ENCODE measurements at places on chromosomes 2 and 18.

DNA sequence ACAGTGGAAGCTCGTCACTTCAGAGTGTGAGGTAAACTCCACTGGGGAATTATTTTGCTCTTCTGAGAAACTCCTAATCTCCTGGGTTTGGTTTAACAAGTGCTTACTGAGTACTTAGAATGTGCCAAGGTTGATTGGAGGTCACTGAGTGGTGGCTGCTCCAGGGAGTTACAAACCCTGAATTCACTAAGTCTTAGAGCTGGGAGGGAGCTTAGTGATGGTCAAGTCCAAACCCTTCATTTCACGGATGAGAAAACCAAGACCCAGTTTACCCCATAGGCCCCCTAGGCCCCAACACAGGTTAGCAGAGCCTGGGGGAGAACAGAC is 52.0 kb downstream of the SLC4A5 start:
- DNase-seq: no peak

DNA sequence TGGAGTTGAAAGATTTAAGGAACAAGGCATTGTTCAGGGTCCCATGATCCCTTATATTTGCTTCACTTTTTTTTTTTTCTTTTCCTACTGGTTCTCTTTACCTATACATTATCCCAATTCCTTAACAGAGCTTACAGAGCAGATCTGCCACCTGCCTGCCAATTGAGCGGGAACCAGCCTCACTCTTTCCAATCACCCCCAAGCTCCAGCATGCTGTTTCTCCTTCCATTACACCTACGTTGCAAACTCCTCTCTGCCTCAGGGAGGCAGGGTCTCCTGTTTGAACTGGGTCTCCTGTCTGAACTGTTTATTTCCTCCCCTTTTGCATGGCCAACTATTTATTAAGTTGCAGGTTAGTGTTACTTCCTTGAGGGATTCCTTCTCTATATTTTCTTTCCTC is 77.2 kb upstream of the SLC38A11 start:
- no peak for DNase-seq

GRCh38 chr18:3444954-3445353 is 5.0 kb upstream of the TGIF1 start:
- DNase-seq: no peak

GRCh38 chr2:9844576-9844975 is 1.3 kb downstream of the TAF1B start:
- no peak for DNase-seq

GRCh38 chr2:23209059-23209458 is 175.9 kb upstream of the KLHL29 start:
- DNase-seq: no peak

DNA sequence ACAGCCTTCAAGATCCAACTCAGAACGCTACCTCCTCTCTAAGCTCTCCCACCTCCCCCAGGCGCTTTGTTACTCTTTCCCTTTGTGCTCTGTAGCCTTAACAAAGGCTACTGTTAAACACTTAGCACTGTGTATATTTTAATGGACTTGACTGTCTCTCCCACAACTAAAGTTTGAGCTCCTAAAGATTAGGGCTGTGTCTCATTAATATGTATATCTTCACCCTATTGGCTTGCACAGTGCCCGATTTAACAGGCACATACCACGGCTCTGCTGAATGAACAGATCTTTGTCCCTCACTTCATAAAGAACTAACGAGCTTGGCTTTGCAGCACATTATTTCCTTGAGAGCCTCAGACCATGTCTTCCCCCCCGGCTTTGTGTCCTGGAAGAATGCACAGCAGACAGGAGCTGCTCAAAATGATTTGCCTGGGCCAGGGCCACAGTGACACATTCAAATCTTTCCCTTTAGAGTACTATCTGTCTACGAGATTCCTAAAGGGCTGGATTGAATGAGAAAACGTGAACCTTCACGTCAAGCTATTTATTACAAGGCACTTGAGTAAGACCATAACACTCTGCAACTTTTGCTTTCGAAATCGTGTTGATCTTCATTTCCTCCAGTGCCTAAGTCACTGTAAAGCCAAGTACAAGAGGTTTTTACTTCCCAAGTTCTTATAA is 22.1 kb downstream of the ABHD3 start:
- no peak for DNase-seq

- DNase-seq: no peak
Measured at GRCh38 chr2:85800586-85800985, 46.8 kb downstream of the ATOH8 start.

- DNase-seq: no peak
Measured at GRCh38 chr18:60358516-60358915, 14.1 kb downstream of the MC4R start.

DNA sequence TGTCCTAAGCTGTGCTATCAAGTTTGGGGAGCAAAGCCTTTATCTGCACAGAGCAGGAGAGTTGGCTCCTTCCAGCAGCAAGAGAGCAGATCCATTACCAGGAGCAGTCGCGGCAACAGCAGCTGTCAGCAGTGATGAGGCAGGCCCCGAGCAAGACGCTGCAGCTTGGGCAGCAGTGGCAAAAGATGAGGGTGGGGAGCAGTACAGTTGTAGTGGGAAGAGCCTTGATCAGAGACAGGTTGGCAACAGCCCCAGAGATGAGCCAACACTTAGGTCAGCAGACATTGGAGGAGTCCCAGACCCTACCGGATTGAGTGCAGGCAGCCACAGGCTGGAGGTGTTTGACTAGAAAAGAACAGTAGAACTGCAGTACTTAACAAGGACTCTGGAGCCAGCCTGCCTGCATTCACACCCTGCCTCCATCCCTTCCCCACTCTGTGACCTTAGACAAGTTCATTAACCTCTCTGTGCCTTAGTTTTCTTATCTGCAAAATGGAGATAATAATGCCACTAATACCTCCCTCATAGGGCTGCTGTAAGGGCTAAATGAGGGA is 117.1 kb upstream of the SERTAD2 start:
- DNase-seq: peak; percentile 43

- DNase-seq: no peak
Measured at GRCh38 chr2:132690664-132691303, 20.8 kb upstream of the LYPD1 start.

DNA sequence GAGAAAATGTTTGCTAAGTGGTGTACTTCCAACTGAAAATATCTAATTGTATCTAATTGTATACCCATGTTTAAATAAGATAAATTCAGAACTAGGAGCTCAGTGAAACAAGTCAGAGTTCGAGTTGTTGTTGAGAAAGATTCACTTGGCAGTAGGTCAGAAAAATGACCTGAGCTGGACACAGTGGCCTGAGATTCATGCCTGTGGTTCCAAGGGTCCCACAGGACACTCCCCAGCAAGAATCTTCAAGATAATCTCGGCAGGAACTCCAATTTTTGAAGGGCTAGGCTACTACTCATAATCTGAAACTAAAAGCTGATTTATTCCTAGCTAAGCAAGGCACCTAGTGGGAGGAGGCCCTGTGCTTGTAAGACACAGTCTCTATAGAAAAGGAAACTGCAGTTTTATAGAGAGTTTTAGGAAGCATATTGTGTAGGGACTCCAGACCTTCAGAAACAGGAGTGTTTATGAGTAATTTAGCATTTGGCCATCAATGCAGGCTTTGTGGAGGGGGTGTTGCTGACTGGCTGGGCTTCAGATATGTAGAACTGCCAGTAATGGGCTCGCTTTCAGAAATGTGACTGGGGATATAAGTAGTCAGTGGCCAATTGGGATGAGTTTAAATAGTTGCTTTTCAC is 43.2 kb downstream of the SP140 start:
- no peak for DNase-seq

DNA sequence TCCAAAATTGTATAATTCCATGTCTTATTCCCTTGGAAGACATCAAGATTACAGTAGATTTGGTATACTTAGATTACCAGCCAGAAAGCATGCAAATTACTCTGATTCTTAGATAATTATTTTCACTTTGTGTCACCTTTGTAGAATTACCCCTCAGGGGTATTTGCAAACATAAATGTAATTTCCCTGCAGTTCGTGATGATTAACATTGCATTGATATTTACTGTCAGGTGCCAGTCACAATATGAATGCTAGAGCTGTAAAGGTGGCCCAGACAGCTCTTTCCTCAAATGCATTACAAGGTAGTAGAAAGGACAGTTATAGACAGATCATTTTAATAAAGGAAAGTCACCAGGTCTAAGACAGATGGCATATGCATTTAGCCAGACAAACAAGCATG is 1537.5 kb upstream of the PIK3C3 start:
- DNase-seq: no peak

DNA sequence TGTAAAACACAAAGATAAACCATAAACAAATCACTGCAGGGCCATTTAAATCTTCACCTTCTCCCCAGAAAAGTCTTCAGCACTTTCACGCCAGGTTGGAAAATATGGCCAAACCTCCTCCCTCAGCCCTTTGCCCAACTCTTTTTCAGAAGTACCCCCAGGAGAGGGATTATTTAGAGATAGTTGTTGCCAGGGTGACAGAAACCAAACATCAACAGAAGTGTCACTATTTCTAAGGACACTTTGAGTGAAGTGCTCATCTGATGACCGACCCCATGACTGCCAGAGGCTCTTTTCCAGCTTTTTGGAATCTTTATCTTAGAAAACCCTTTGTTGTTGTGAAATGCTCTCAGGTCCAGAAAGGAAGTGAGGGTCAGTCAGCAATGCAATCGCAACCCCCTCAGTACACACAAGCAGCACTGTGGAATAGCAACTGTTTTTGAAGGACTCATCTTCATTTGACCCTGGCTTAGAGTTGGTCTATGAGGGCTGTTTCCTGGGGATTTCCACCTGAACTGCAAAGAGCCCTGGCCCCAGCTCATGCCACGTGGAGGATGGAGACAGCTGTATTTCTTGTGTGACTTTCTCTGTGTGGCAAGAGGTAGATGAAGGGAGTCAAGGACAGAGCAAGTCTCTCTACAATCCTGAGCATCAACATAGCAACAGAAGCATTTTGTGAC is 114.0 kb upstream of the STON1 start:
- no peak for DNase-seq

DNA sequence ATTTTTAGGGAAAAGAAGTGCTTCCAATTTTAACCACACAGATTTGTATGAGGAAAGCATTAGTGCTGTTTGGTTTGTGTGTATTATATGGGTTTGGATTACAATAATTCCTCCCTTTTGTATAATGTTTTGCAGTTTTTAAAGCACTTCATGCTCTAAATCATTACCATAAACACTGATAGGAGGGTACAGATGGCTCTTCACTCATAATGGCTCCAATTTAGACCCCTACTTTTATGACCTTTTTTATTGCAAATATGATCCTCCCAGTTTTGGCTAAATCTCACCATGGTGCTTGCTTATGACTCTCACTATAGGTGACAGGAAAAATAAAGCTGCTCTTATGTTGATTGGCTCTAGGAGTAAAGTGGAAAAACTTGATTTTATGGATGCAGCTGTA is 23.8 kb upstream of the TMEM17 start:
- no peak for DNase-seq

DNA sequence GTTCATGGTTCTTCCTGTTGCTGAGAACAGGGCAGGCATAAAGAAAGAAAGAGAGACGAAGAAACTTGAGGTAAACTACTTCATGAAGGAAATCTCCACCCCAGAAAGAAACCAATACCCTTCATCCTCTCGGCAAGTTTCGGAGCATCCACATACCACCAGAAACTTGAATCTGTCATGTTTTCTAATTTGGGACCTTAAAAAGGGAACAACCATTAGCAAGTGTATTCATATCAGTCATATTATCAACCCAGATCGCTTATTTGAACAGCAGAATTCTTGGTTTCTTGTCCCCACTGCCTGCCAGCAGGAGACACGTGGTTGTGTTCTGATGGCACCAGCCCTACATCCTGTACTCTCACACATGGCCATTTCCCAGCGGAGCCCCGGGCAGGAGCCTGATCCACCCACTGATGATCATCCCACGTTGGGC is 53.2 kb upstream of the FZD7 start:
- DNase-seq: no peak

- peak; percentile 31 for DNase-seq
Measured at GRCh38 chr18:79465392-79465991, 69.8 kb downstream of the NFATC1 start.

GRCh38 chr2:83971547-83971946 is 487.5 kb downstream of the SUCLG1 start:
- no peak for DNase-seq

- DNase-seq: no peak
Measured at GRCh38 chr2:216015722-216016464, 2.5 kb upstream of the MREG start.

DNA sequence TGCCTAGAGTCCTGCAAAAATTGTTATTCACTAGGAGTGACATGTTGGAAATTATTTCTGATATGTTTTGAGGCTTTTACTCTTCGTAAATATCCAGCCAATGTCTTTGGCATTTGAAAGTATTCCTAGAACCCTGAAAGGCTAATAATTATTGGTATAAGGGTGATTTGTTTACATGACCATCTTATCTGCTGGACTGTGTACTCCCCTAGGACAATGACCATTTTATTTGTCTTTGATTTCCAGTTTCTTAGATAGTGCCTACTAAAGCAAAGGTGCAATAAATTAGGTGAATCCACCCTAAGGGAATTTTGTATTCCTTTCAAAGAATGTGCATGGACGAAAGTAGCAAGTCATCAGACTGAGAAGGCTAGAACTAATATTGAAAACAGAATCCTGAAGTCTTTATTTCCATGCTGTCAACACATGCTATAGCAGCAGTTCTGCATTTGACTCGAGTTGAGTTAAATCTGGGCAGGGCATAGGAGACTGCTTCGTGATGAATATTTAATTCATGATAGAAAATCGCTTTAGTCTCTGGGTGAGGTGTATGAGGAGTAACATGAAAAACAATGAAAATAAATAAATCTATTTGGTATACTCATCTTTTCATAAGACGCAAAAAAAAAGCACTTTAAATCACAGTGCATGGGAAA is 235.7 kb downstream of the GPD2 start:
- DNase-seq: no peak

DNA sequence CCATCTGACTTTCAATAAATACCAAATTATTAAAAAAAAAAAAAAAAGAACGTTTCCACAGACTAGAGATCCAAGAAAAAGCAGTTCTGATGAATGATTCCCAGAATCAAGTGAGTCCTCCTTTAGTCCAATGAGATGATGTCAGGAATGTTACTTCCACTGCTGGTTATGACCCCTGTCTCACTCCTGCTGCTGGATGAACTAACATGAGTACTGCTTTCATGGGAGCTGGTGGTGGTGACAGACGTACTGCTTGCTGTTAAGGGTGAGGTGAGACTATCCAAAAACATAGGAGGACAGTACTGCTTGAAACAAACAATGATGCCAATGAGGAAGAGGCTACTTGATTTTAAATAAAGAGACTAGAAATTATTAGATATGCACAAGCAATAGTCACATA is 55.5 kb upstream of the ST8SIA5 start:
- no peak for DNase-seq

DNA sequence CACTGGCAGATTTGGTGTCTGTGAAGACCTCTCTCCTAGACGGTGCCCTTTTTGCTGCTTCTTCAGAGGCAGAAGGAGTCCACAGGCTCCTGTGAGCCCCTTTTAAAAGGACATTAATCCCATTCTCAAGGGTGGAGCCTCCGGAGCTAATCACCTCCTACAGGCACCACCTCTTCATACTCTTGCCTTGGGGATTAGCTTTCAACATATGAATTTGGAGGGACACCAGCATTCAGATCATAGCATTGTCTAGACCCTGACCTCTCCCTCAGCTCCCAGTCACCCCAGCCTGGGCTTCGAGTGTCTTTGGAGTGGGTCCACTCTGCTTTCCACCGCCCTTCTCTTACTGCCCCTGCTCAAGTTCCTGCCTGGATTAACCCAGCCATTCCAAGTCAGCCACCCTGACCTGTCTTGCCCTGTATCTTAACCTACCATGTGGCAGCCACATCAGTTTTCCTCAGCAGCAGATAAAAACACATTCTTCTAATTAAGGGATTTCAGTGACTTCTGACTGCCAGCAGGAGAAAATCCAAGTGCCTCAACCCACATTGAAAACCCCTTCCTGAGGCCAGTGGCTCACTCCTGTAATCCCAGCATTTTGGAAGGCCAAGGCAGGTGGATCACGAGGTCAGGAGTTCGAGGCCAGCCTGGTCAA is 6.1 kb upstream of the NCL start:
- no peak for DNase-seq
